ENCODE measurements at places on chromosomes 2 and 18. TPM values are rescaled to one million over a fixed set of nuclear protein-coding genes. Genes with fewer than 3 reads are reported as not detected.

Gene PLA2R1
- total RNA-seq = 13.6 TPM

Gene CYP1B1
- 76.6 TPM for total RNA-seq

Gene SOWAHC
- total RNA-seq = 7.7 TPM

Gene SERPINB8
- 5.8 TPM for total RNA-seq

Gene UGT1A1
- total RNA-seq = not detected
